ENCODE measurements at places on chromosomes 3 and 15.

DNA sequence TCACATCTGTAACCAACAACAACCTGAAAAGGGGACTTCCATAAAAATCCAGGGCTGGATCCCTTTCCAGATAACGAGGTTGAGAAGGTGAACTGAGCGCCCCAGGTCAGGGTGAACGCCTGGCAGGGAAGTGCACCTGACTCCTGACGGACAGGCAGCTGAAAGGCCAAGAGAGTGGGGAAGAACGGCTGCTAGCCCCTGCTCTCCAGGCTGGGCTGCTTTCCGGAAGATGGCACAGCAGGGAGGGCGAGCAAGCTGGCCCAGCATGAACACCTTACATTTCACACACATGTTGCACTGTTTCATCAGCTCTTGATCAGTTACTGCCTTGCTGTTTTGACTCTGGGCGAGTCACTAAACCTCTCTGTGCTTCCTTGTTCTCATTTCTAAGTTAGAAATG is 127.2 kb upstream of the IQSEC1 start:
- no peak for DNase-seq

- no peak for DNase-seq
Measured at GRCh38 chr3:53051929-53052328, 6.1 kb upstream of the SFMBT1 start.

DNA sequence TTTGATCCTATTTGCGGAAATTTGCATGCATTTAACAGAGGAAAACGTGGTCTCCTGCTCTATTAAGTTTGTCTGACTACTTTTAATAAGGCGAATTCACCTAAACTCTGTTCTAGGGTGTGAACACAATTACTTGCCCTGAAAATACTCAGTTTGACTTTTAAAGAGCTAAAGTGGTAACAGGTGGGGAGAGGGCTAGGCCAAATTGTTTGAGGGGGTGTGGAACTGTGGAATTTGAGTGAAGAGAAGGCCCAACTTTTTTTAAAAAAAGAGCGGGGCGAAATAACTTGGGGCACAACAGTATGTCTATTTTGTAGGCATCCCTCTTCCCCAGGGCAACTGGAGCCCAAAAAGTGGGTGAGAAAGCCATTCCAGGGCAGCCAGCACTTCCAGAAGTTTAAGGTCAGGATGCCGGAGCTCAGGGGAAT is 580 bp upstream of the FXR1 start:
- no peak for DNase-seq

DNA sequence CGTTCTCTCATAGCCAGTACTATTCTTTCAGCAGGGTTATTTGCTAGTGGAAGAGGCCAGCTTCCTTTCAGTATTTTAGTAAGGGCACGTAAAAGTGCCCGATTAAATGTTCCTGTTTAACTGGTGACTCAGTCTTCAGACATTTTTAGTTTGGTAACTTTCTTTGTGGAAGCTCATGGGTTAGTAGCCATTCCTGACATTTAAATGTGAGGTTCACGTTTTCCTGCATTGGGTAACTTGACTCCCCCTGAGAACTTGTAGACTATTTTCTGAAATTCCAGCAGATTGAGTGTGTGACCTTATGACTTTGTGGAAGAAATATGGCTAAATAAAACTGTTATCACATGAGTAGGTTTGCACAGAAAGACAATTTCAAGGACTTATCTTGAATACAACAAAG is 16.9 kb downstream of the ABHD2 start:
- DNase-seq = no peak

DNA sequence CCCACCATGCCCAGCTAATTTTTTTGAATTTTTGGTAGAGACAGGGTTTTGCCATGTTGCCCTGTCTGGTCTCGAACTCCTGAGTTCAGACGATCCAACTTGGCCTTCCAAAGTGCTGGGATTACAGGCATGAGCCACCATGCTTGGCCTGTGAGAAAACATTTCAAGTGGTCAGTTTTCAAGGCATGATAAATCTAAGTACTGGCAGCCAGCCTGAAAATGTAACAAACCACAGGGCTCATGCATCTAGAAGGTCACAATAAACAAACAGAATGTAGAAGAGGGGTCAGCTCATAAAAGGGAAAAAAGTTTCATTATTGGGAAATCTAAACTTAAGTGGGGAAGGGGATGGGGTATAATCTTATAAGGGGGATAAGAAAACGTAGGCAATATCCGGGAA is 39.9 kb downstream of the PPCDC start:
- no peak for DNase-seq

- no peak for DNase-seq
Measured at GRCh38 chr3:42120866-42121265, 29.7 kb downstream of the TRAK1 start.

Data from putamen (tissue), 1 donor.